ENCODE measurements at places on chromosomes 7 and 10.

DNA sequence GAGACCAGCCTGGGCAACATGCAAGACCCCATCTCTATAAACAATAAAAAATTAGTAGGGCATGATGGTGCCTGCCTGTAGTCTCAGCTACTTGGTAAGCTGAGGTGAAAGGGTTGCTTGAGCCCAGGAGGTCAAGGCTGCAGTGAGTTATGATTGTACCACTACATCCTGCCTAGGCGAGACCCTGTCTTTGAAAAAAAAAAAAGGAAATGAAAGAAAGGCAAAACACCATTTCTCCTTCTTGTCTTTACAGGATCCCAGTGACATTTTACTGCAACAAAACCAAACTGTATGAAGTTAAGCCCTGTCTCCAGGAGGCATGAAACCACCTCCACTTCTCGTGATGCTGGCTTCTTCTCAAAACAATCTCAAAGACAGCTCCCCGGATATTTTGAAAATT lies 29.9 kb upstream of the PBLD start:
- DNase-seq, result no peak

GRCh38 chr7:155267436-155267835 lies 30.2 kb upstream of the INSIG1 start:
- DNase-seq, result no peak

GRCh38 chr7:70505468-70505867 lies 626.5 kb upstream of the GALNT17 start:
- DNase-seq, result no peak

DNA sequence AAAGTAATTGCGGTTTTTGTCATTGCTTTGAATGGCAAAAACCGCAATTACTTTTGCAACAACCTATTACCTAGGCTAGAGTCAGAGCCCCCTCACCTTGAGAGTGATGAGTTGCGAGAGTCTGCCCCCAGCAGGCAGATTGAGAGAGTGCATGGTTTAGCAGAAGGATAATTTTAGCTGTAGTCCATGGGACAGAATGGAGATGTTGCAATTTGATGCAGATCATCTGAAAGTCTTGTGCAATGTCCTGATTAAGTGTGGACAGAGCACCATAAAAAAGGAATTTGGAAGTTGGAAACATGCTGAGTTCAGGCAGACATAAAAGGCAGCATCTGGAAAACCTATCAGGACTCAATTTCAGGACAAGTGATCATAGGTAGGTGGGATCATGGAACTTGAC lies 48.7 kb downstream of the GPR141 start:
- peak; percentile 34 for DNase-seq

GRCh38 chr7:19465861-19466260 lies 243.0 kb downstream of the POLR1F start:
- DNase-seq, result no peak
